ENCODE measurements at places on chromosomes 4 and X.

DNA sequence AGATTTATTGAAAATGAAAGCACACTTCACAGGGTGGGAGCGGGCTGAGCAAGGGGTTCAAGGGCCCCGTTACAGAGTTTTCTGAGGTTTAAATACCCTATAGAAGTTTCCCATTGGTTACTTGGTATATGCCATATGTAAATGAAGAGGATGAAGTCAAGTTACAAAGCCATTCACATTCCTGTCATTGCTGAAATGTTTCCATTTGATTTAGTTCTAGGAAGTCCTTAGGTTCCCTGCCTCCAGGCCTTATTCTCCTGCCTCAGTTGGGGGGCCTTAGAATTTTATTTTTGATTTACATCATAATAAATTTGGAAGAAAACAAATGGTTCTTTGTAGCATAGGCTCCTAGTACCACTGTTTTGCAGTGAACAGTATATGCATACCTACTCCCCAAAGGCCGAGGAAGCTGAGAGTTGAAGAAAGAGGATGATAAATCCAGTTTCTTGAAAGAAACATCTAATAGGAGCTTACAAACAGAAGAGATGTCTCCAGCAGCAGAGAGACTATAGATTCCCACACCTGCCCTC lies 31.8 kb downstream of the SERTM2 start:
- no peak for DNase-seq

- DNase-seq = no peak
These were observed 62.2 kb downstream of the NSUN7 start for GRCh38 chr4:40811956-40812355.

DNA sequence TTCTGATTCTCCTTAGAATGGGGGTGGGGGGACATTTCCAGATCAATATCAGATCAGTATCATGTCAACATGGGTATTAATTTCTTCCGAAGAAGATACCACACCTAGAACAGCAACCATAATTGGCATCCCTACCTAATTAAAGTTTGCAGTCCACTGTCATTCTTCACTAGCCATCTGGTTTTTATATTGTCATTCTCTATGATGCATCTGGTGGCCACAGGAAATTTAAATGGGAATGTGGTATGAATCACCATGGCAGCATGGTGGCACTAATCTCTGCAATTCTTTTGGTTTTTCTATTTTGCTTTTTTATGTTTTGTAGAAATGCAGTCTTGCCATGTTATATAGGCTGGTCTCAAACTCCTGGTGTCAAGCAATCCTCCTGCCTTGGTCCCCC lies 16.6 kb upstream of the UBE2D3 start:
- no peak for DNase-seq

DNA sequence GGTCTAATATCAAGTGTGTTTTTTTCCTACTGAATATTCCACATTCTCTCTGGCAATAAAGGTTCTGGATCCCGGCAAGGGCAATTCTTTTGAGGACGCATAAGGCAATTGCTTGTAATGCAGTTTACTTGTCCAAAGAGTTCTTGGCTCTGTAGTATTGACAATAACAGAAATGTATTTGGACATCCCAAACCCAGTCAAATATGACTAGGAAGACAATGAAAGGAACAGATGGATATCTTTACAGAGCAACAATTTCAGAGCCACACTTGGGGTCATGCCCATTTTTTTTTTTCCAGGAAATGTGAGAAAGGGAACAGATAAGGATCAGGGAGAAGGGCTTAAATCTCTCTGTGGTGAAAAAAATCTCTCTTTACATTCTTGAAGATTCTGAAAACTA lies 12.2 kb downstream of the GK2 start:
- DNase-seq = no peak

- DNase-seq = no peak
These were observed at the start of gene WAS for GRCh38 chrX:48683411-48683982. Gene WAS (plus strand): TSS chrX:48683799. CDS start chrX:48683854, 55 bp downstream.

GRCh38 chrX:7132335-7133049 lies 15.0 kb upstream of the STS start:
- DNase-seq = no peak

- no peak for DNase-seq
These were observed 21.8 kb upstream of the PPA2 start for GRCh38 chr4:105495667-105496066.

DNA sequence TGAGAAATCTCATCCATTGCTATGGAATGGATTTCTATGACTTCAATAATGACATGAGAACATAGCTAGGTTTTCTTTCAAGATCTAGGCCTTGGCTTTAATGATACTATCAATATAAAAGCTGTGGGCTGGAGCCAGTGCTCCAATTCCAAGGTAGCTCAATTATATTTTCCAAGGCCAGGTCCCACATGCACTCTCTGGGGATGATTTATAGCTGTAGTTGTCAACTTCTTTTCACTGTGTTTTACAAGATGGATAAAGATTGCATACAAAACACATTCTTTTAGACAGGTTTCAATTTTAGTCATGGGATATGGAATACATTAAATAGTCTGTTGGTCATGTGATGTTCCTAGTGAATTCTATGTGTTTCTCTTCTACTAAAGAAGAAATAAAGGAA lies 156.7 kb downstream of the DCAF12L1 start:
- no peak for DNase-seq

GRCh38 chrX:56000174-56000573 lies 232.0 kb upstream of the KLF8 start:
- no peak for DNase-seq

DNA sequence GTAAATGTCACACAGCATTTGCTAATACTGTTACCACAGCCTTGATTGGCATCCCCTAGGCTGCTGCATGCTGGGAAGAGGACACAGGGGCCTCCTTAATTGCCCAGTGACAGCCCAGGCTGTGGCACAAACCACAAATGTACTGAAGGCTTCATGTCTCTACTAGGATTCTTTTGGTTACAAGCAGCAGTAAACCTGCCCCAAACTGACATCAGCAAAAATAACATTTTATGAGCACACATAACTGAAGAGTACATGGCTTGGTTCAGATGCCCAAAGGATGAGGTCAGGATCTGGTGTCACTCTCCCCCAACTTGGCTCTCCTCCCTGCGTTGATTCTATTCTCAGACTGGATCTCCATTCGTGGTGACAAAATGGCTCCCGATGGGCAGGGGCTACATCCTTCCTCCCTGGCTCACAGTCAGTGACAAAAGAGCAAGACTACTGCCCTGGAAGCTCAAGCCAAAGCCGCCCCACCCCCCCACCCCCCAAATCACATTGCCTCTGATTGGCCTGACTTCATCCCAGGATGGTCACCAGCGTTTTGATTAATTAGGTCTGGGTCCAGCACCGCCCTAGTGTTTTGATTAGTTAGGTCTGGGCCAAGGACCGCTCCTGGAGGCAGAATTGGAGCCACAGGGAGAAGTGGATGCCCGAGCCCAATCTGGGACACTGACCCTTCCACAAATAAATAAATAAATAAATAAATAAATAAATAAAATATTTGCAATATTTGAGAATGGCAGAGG lies 180.5 kb upstream of the RBPJ start:
- DNase-seq = no peak

GRCh38 chr4:44623676-44624075 lies 27.7 kb downstream of the YIPF7 start:
- no peak for DNase-seq

DNA sequence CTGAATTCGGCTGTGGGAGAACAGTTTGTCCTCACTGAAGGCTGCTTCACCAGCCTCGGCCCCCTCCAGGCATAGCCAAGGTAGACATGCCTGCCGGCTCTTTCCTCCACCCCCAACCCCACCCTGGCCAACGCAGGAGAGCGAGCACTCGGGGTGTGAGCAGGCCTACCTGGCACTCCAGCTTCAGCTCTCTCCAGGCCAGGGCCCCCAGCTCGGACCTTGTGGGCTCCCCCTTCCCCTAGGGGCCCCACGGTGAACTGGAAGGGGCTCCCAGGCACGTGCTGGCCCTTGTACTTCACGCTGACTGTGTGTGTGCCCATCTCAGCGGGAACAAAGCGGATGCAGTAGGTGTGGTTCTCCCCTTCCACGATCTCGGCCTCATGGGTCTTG lies 22.4 kb downstream of the FLNA start:
- no peak for DNase-seq

- no peak for DNase-seq
These were observed 956 bp downstream of the TAPT1 start for GRCh38 chr4:16225167-16225862.

DNA sequence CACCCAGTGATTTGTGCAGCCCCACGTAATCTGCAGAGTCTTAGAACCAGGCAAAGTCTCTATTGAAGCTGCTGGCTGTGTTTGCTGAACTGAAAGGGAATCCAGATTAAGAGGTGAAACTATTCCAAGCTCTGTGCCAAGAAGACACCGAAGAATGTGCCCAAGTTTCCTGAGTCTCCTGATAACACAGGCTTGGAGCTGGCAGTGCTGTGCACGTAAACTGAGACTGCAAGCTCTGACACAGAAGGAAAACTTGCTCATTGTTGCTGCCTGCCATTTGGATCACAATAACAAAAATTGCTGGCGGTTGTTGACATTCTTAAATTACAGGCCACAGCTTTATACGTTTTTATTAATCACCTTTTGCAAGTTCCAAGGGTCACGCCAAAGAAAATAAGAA lies 60.2 kb upstream of the VCX3B start:
- no peak for DNase-seq

- no peak for DNase-seq
These were observed 87.9 kb downstream of the YIPF7 start for GRCh38 chr4:44563496-44563895.

DNA sequence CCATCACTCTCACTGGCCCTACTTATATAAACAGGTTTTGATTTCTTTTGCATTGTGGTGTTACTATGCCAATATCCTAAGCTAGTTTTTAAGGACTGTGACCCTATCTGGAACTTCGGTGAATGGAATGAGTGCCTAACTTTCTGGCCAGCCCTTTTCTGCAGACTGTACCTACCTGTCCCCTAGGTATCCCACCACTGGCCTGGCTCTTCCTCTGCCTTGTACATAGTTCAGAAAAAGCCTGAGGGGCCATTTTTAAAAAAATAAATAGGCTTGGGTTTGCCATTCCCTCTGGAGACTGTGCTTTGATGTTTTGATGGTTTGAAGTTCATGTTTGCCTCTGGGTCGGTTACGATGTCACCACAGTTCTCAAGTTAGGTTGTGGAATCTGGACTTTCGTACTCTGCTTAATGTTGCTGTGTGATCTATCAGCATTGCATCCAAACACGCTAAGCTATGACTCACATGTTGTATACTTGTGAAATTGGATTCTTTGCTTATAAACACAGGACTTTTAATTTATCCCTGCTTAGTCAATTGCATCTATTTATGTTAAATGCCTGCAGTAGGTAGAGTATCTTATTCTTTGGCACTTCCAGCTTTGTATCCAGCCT lies 182.0 kb downstream of the ANKRD50 start:
- DNase-seq = no peak

- DNase-seq = no peak
These were observed 279.5 kb downstream of the ANKRD50 start for GRCh38 chr4:124433044-124433443.

DNA sequence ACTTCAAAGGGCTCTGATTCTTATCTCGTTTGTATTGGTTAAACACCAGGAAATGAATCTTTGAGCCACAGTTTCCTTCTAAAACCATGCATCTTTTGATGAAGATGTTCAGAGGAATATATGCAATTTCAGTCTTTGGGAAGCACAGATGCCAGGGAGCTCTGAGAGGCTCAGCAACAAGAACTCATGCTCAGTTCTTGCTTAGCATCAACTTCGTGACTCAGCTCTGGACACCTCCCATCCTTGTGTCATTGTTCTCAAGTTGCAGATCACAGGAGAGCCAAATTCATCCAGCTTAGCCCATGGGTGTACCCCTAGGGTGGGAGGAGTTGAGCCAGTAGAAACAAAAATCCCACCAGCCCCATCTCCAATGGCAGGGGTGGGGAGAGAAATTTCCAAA lies 219.6 kb upstream of the MAOA start:
- no peak for DNase-seq

GRCh38 chrX:149804102-149804501 lies 22.4 kb downstream of the MAGEA9 start:
- no peak for DNase-seq

DNA sequence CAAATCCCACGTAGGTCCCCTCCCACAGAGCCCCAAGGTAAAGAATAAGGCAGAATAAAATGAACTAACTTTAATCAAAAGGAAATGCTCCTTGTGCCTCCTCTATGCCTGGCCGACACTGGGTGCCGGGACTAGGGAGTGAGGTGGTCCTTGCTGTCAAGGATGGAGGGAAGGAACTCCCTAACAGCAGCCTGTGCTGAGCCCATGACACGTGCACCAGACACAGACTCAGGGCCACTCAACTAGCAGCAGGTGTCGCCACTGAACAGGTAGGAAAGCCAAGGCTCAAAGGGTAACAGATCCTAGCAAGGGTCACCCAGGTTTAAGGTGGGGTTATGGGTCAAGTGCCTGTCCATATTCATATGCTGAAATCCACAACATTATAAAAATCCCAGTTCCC lies 29.2 kb downstream of the MSX1 start:
- no peak for DNase-seq

GRCh38 chrX:50081282-50081889 lies 119.4 kb downstream of the AKAP4 start:
- DNase-seq = no peak

DNA sequence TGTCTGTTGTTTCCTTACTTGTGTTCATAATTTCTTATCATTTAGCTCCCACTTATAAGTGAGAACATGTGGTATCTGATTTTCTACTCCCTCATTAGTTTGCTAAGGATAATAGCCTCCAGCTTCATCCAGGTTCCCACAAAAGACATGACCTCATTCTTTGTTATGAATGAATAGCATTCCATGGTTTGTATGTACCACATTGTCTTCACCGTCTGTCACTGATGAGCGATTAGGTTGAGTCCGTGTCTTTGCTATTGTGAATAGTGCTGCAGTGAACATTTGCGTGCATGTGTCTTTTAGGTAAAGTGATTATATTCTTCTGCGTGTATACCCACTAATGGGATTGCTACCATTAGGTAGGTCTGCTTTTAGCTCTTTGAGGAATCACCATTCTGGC lies 624.3 kb upstream of the EPHA5 start:
- DNase-seq = no peak

GRCh38 chr4:6956434-6957147 lies 47.0 kb downstream of the TBC1D14 start:
- no peak for DNase-seq

DNA sequence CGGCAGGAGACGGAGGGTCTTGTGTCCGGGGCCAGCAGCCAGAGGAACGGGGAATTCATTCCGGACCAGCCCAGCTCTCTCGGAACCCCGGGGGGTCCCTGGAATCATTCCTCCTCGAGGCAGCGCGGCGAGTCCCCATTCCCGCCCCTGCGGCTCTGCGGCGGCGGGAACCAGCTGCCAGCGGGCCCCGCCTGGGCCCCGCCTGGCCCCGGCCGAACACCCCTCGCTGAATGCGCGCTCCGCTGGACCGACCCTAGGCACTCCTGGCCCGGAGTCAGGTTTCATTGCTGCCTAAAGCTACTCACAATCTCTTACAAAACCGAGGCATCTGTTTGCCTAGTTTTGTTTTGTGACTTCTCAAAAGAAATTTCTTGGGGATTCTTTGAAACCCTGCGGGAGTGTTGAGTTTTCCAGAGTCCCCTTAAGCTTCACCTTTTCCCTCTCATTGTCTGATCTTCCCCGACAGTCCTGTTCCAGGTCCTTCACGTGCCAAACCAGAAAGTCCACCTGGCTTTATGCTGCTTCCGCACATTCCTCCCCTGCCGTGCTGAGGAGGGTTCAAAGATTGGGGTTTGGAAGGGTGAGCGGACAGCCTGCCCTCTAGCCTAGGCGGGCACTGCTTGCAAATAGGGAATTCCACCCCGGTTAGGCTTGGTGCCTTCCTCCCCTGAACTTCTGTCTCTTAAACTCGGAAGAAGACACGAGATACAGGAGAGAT lies 789 bp downstream of the ARHGAP10 start:
- no peak for DNase-seq

GRCh38 chr4:87060957-87061356 lies 126.1 kb downstream of the AFF1 start:
- no peak for DNase-seq

GRCh38 chr4:138672393-138672976 lies 343.1 kb upstream of the NOCT start:
- no peak for DNase-seq
